RPMI7951 (cell line): ENCODE measurements at places on chromosomes 7 and 10.

GRCh38 chr7:43764039-43764761 is 5.7 kb downstream of the BLVRA start:
- DNase-seq: no peak

DNA sequence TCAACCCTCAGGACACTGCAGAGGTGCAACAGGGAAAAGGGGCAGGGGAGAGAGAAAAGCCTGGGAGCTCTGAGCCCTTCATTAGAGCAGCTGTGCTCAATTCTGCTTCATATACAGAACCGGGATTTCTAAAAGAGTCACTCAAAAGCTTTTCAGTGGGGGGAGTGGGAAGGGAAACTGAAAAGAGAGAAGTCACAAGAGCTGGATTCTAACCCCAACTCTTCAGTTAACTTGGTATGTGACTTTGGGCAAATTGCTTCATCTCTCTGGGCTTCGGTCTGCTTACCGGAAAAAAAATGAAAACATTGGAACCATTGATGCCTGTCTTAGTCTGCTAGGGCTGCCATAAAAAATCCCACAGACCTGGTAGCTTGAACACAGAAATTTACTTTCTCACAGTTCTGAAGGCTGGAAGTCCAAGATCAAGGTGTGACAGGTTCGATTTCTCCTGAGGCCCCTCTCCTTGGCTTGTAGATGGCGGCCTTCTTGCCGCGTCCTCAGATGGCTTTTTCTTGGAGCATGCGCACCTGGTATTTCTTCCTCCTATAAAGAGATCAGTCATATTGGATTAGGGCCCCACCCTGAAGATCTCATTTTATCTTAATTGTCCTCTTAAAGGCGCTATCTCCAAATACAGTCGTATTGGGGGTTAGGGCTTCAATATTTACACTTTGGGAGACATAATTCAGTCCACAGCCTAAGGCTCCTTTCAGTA is 118.3 kb upstream of the KMT2E start:
- no peak for DNase-seq

- DNase-seq: peak; percentile 83
Measured at GRCh38 chr7:137933270-137934017, 68.4 kb downstream of the CREB3L2 start.

GRCh38 chr10:100872034-100872791 is 40.5 kb upstream of the SLF2 start:
- DNase-seq: peak; percentile 28

DNA sequence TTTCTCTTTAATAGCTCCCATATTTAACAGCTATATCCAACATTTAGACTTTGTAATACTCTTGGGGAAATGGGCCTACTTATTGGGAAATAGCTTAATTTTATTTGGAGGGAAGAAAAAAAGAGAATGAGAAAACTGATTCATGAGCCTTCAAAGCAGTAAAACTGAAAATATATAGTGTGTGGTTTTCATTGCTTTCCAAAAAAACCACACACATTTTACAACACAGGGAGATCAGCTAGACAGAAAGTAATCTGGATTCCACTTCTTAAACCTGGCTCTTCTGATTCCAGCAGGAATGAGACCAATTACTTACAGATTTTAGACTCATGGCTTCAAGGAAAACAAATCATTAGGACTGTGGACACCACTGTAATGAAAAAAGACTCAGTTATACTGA is 48.7 kb downstream of the CH25H start:
- DNase-seq: peak; percentile 62

DNA sequence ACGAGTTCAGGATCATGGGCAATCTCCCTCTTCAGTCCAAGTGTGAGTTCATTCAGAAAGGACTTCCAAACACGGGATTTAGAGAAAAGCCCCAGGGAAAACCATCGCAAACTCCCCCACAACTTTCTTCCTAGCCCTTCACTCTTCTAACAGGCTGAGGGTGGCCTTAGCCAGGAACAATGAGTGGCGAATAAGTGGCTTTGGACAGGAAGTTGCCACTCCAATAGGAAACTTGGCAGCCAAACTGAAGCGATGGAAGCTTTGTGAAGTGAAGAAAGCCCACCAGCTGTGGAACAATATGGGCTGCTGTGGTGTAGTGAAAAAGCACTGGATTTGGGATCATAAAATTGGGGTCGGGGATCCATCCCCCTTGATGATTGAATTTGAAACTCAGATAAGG is 193.2 kb downstream of the TEX36 start:
- DNase-seq: no peak

DNA sequence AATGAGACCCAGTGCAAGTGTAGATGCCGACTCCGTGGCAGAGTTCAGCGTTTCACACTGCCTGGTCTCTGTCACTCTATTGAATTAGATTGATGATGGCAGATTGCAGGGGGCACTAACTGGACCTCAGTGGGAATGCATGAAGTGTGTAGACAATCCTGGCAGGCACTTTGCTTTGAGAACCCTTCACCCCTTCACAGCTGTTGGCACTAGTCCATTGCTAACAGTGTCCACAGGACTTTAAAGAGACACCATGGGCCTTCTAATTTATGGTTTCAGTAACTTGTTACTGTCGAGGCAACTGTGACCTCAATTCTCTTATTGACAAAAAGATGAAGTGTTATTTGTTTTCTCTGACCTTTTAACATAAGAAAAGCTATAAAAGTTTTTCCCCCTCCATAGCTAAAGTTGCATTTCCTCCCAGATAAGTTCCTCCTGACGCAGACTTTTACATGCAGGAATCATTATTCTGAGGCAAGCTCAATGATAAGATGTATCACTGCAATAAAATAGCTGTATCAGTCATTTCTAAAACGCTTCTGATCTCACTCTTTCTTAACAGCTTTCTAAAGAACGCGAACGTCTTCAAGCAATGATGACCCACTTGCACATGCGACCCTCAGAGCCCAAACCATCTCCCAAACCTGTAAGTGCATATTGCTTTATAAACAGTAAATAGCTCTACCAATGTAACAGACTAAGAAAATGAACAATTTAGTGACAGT is 238.9 kb downstream of the FOXP2 start:
- DNase-seq: no peak

GRCh38 chr10:121669028-121669374 is 70.8 kb upstream of the FGFR2 start:
- DNase-seq: no peak

DNA sequence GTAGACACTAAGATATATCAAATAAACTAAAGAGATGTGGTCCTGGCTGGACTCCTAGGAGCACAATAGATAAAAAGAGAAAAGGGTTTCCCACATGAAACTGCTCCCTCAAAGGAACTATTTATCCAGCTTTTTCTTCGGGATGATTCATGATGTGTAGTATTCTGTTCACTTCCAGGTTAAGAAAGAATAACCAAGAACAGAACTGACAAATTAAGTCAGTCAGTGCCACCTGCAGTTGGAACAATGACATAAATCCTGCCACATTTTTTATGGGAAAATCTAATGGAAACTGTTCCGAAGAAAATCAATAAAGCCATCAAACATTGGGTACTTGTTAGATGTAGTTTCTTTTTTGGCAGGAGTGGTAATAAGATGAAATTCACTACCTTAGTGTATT is 87.1 kb downstream of the POLR1F start:
- peak; percentile 64 for DNase-seq

DNA sequence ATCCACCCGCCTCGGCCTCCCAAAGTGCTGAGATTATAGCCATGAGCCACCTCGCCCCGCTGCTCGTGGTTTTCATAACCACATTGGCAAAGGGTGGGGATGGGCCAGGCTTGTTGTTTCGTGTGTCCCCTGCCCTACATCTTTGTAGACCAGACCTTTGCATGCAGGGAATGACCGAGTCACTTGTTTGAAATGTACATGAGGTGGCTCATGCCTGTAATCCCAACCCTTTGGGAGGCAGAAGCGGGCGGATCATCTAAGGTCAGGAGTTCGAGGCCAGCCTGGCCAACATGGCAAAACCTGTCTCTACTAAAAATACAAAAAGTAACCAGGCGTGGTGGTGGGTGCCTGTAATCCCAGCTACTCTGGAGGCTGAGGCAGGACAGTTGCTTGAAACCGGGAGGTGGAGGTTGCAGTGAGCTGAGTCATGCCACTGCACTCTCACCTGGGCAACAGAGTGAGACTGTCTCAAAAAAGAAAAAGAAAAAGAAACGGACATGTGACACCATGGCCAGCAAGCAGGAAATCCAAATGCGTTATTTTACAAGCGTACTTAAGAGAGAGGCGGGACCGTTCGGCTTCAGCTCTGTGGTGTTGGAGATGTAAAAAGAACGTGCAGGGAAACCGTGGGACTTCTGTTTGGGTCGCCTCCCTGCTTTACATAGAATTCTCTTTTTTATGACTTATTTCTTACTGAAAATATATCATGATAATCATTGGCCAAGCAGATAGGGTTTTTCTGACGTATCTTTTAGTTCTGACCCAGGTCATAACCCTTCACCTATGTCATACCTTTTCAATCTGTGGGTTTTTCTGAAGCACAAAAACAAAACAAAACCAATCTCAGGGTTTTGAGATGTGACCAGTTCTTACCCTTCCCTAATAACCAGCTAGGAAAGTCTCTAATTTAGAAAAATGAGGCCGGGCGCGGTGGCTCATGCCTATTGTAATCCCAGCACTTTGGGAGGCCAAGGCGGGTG is 45.1 kb downstream of the WIPI2 start:
- peak; percentile 19 for DNase-seq

DNA sequence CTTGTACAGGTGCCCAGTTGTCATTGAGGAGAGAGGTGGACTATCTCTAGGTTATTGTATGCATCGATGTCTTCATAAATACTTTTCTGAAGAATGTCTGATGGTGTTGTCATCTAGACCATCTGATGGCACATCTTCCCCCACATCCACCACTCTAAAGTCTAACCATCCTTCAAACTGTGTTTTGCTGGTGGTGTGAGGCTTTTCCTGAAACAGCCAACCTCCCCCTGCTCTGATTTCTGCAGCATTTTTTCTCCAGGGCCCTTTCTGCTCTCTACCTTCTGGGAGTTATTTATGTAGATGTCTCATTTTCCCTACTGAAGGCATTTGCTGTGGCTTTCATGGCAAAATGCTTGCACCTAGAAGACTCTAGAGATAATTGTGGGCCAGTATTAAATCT is 1.5 kb downstream of the PLCE1 start:
- DNase-seq: no peak

GRCh38 chr7:101736084-101736483 is 81.3 kb upstream of the CUX1 start:
- peak; percentile 24 for DNase-seq

- DNase-seq: no peak
Measured at GRCh38 chr7:157668221-157668883, 331.5 kb downstream of the DNAJB6 start.

GRCh38 chr7:6416516-6417145 is 31.1 kb downstream of the DAGLB start:
- no peak for DNase-seq

GRCh38 chr7:90119178-90119971 is 34.9 kb upstream of the STEAP1 start:
- peak; percentile 15 for DNase-seq

DNA sequence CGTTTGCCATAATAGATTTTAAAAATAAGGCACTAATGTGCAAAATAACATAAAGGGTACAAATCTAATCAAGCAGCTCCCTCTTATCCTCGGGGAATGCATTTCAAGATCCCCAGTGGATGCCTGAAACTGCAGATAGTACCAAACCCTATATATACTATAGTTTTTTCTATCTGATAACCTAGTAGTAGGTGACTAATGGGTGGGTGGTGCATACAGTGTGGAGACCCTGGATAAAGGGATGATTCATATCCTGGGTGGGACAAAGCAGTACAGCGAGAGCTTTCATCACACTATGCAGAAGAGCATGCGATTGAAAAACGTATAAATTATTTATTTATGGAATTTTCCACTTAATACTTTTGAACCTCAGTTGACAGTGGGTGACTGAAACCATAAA is 464.5 kb downstream of the GRID1 start:
- DNase-seq: peak; percentile 3

DNA sequence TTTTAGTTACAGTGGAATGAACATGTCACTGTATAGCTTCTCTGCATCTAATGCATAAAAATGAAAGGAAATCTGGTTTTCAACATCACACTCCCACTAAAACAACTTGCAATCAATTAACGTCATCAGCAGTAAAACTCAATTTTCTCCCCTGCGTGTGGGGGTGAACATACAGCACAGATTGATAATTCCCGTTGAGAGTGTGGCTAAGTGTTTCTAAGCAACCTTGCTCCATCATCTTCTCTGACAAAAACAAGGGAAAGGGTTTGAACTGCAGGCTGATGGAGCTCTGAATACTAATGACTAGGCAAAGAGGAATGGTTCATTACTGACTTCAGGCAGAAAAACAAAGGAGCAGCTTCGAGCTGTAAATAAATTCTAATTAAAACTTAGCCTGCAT is 238.3 kb downstream of the PARD3 start:
- no peak for DNase-seq

- no peak for DNase-seq
Measured at GRCh38 chr10:49187044-49187484, 1.1 kb downstream of the TMEM273 start.

GRCh38 chr7:43873300-43873699 is 4.0 kb upstream of the MRPS24 start:
- DNase-seq: peak; percentile 92

DNA sequence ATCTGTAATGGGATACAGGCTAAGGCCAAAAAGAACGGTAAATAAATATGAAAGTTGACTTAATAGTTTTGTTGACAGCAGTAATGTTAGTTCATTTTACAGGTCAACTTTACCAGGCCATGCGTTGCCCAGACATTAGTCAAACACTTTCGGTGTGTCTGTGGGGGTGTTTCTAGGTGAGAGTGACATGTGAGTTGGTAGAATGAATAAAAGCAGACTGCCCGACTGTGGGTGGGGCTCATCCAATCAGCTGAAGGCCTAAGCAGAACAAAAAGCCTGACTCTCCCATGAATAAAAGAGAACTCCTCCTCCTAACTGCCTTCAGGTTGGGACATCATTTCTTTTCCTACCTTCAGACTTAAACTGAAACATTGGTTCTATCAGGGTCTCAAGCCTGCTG is 132.3 kb downstream of the MTPAP start:
- DNase-seq: no peak

DNA sequence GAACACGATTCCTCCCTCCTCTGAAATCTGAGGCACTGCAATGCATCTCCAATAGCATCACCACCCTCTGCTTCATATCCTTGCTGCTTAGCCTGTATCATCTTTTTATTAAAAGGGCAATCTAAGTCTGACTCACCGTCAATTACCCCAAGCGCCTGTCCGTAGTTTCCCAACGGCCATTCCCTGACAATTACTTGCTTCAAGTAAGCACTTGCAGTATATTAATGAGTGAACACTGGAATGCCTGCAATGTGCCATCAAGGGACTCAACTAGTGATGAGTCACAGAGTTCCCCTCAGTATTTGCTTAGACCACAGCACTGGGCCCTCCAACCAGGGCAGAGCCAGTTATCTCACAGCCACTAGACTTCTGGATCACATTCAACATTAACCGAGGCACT is 19.5 kb upstream of the PPP1R3C start:
- DNase-seq: peak; percentile 98

- DNase-seq: no peak
Measured at GRCh38 chr10:29760138-29760900, 125.5 kb upstream of the SVIL start.

DNA sequence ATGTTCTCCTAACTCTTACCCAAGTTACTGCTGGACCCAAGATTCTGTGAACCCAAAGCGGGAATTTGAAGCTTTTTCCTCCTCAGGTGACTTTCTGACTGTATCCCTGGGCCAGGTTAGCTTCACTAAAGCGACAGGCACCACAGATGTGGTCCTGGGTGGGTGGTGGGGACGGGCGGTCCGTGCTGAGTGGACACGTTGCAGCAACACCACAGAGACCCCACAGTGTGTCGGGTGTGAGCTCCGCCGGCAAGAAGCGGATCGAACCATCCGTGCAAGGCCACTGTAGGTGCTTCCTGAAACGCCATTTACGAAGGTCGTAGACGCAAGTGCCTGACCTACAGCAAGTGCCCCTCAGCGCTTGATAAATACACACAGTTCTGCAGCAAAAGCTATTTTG is 325.9 kb downstream of the ADARB2 start:
- no peak for DNase-seq
